HuH-7.5 (cell line): ENCODE measurements at places on chromosomes 1 and 21.

GRCh38 chr1:238465449-238465848 lies 574.7 kb upstream of the ZP4 start:
- no peak for DNase-seq

- no peak for DNase-seq
Measured at GRCh38 chr21:42094811-42095210, 23.7 kb downstream of the UMODL1 start.

DNA sequence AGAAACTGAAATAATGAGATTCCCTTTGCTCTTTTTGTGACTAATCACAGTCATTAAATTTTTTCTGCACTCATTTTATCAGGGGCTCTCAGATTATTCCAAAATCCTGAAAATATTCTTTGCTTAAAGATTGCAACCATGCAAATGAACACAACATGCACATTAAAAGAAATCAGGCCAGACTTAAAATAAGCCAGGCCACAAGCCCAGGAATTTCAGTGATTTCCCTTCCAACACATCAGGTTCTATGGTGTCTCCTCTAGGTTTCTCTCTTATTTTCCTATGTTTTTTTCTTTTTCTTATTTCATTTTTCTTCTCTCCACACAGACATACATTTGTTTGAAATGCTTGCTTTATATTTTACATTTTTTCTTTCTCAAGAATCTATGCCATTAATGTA lies 65.3 kb downstream of the NIBAN1 start:
- DNase-seq = no peak

DNA sequence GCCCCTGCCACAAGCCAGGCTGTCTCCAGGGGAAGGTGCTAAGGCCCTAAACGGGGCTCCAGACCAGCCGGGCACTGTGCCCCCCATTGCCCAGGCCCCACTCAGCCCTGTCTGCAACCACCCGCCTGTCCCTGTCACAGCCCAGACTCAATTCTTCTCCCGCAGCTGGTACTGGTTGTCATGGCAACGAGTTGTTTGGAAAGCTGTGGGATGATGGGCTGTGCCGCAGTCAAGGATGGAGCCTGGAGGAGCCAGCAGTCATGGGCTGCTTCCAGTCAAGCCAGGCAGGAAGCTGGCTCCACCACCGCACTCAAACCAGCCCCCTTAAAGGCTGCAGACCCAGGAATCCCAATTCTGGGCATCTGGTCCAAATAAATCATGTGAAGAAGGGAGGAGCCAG lies 4.2 kb downstream of the SPOCD1 start:
- no peak for DNase-seq

DNA sequence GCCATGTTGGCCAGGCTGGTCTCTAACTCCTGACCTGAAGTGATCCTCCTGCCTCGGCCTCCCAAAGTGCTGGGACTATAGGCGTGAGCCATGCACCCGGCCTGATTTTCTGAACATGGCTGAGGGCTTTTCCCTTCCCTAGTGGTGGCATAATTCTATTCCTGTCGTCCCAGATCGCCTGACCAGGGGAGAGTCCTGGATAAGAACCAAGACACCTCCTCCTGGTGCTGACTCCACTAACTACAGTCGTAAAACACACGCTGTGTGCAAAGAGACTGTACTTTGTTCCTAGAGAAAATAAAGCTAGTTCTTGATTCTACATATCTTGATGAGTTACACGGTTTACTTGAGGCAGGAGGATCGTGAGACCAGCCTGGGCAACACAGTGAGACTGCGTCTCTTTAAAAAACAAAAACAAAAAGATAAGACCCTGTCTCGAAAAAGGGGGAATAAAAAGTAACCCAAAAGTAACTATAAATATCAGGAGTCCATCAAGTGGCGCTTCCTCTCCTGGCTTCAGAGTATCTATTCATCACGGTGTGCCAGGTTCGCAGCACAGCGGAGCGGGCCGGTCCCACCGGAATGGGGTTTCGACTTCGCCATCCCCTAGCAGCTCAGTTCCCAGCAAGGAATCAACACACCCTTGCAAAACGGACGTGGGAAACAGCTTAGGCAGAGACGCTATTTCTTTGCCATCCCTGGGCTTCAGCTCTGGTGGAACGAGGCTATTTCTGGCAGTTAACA lies 973 bp downstream of the SDF4 start:
- peak; percentile 94 for DNase-seq

- no peak for DNase-seq
Measured at GRCh38 chr21:29433366-29434059, 134.8 kb downstream of the BACH1 start.

DNA sequence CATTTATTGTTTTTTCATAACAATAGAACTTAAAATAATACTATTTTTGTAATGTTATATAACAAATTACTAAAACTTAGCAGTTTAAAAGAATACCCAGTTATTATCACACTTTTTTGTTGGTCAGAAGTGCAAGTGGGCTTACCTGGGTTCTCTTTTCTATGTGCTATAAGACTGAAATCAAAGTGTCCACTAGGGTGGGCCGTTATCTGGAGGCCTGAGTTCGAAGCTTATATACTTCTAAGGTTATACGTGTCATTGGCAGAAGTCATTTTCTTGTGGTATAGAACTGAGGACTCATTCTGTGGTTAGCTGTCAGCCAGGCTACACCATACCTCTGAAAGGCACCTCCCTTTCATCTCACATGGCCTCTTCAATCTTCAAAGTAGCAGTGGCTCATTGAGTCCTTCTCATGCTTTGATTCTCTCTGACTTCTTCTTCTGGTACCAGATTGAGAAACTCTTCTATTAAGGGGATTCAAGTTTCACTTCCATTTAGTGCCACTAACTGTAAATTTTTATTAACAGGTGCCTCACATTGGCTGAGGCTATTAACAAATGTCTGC lies 414.3 kb downstream of the AMY1C start:
- no peak for DNase-seq

DNA sequence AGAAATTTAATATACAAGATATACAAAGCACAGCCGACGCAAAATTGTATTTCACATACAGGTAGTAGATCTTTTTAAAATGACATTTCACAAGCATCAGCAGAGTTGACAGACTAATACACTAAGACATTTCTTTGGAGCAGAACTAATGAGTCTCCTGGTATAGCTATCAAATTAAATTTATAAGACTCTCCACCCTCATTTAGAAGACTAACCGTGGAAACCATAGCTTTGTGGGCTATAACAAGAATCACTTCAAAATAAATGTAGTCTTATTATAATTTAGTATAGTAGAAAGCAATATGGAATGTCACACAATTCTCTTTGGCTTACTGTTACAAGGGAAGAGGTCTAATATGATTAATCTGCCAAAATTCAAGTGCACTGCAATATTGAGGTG lies 204.9 kb downstream of the VAV3 start:
- DNase-seq = no peak

- no peak for DNase-seq
Measured at GRCh38 chr1:50346621-50347020, 76.6 kb downstream of the DMRTA2 start.

DNA sequence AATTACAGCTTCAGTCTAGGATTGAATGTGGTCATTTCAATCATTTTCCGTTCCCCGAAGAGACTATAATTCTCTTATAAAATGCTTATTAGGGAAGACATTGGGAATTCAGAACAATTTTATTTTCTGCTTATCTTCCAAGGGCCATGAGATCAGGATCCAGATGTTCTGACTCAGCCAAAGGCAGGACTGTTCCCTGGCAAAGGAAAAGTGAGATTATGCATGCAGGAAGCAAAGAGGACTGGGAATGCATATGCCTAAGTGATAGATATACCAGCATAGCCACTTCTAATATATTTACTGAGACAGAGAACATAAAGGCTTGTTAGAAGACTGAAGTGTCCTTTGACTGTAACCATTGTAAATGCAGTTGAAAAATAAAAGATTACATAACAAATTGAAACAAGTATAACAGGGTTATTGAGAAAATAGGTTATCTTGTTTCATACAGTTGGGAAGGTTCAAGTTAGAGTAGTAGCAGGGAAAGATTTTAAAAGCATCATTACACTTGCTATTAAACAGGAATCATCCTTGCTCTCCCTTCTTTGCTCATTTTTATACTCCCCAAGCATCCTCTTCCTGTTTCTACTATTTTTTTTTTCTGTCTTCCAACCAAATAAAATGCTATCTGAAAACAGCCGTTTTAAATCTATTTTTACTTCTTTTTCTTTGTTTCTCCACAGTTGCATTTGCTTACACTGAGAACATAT lies 439.6 kb upstream of the ADAMTS5 start:
- no peak for DNase-seq
